ENCODE measurements at places on chromosomes 12 and 14.

DNA sequence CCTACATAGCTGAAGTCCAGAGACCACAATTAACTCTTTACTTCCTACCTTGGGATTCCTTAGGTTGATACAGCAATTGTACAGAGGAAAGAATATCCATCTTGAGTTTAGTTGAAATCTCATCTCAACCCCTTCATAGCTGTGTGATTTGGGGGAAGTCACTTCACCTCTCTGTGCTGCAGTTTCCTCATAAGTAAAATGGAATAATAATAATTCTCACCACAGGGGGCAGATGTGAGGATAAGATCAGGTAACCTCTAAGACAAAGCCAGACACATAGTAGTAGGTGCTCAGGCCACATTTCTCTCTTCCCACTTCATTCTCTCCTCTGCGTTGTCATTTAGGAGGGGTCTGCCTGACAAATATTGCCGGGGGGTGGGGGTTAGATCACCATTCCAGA, 6.7 kb downstream of the FOXN4 start:
- peak; percentile 16 for DNase-seq

DNA sequence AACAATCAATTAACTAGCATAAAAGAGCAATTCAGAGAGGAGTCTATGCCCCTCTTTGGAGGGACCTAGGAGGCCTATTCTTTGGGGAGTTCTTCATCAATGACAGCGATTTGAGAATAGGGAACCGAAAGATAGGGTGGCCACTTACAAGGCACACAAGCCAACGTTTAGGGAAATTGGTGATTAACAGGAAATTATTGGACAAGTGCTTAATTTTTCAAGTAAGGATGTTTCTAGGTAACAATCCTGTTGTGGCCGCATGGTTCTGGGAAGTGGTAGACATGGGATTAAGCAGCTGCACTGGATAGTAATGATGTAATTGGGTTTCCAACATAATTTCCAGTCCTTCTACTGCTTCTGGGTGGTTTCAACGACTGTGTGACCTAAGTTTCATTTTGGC, 83.2 kb downstream of the HMGA2 start:
- DNase-seq = no peak

GRCh38 chr12:113468365-113469223, 3.1 kb downstream of the LHX5 start:
- DNase-seq = no peak

GRCh38 chr12:122547330-122547729, 20.3 kb downstream of the KNTC1 start:
- DNase-seq = no peak

DNA sequence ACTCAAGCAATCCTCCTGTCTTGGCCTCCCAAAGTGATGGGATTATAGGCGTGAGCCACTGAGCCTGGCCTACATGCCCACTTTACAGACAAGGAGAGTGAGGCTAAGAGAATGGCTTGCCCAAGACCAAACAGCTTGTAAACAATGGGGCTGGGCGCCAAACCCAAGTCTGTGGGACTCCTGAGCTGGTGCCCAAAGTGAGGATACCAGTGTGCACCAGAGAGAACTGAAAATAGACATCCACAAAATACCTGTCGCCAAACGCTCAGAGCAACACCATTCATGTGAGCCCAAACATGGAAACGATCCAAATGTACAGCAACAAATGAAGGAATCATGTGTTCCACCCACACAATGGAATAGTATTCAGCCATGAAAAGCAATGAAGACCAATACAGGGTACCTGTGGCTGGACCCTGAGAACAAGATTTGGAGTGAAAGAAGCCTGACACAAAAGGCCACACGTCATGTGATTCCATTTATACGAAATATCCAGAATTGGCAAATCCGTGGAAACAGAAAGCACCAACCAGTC, 38.2 kb downstream of the CCNK start:
- no peak for DNase-seq

DNA sequence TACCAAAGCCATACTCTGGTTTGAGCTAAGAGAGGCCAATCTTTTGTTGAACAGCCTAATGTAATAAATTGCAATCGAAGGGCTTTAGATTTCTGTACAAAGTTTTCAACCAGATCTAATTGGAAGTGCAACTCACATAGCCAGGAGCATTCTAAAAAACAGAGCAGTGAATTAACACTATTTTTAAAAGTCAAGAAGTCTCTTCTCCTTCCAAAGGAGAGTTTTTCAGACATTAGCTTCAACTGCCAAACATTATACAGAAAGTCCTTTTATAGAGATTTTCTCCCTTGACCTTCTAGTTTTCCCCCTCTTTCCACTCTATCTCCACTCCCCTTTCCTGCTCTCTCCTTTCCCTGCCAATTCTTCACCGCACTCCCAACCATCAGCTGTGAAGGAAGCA, 259.6 kb downstream of the NOVA1 start:
- no peak for DNase-seq

DNA sequence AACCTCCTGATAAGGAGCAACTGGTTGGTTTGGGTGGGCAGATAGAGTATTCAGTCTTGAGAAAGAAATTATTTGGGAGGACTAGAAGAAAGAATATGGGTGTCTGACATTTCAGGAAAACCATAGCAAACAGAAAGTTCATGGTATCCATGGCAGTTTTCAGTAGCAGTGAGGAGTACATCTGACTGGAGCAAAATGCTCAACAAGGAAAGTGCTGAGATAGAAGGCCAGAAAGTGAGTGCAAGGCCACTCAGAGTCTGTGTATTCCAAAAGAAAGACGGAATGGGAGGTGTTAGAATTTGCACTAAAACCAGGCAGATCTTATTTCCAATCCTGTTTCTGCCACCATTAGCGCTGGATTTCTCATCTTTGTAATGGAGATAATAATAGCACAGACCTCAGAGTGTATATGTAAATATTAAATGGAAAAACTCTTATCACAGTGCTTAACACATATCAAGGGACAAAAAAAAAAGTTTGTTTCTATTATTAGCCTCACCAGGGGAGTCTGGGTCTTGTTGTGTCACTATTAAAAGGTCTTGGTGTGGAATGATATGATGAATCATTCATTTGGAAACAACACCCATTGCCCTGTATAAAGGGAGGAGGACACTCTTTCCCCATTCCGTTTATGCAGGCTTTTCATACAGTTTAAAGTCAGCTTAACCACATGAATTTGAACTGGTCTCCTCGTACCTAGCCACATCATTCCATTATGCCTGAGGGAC, 349.8 kb downstream of the IPO8 start:
- no peak for DNase-seq

DNA sequence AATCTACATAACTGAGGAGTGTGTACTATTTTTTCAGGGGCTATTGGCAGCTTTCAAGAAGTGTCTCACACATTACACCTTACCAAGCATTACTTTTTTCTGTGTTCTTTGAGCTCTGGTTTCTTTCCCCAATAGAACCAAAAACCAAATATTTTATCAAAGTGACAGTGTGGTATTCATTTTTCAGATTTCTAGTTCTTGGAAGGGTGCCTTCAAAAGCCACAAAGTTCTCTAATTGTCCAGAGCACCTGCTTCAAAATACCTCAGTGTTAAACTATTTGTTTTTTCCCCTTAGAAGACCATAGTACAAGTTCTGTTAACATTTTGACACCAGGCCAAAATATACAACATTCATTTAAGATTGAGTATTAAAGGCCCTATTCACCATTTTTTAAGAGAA, 515.7 kb downstream of the ETNK1 start:
- no peak for DNase-seq

GRCh38 chr12:91333966-91334365, 151.3 kb upstream of the DCN start:
- no peak for DNase-seq

DNA sequence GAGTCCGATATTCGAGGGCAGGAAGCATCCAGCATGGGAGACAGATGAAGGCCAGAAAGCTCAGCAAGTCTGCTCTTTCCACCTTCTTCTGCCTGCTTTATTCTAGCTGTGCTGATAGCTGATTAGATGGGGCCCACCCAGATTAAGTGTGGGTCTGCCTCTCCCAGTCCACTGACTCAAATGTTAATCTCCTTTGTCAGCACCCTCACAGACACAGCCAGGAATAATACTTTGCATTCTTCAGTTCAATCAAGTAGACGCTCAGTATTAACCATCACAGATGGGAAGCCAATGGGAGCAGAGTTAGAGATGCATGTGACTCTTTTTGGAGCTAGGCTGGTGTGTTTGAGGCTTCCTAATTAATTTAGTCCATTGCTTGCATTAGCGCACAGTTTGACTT, 17.0 kb downstream of the C12orf75 start:
- no peak for DNase-seq

GRCh38 chr12:89927226-89927698, 218.6 kb upstream of the ATP2B1 start:
- no peak for DNase-seq

- no peak for DNase-seq
These were observed 98.5 kb downstream of the FGD4 start for GRCh38 chr12:32497864-32498263.
